Stimulated activated naive B cell treated with anti-CD40 and anti-IgM and Interleukin-4, amounts not matched to agents 10 μg/mL and 1 μg/mL and 100 μg/mL, for 72 hours (primary cell): ENCODE measurements at places on chromosomes 4 and X.

- no peak for DNase-seq
These were observed 330.2 kb downstream of the PTTG2 start for GRCh38 chr4:38290366-38290765.

- no peak for DNase-seq
These were observed 6.3 kb upstream of the HPRT1 start for GRCh38 chrX:134453631-134454030.

DNA sequence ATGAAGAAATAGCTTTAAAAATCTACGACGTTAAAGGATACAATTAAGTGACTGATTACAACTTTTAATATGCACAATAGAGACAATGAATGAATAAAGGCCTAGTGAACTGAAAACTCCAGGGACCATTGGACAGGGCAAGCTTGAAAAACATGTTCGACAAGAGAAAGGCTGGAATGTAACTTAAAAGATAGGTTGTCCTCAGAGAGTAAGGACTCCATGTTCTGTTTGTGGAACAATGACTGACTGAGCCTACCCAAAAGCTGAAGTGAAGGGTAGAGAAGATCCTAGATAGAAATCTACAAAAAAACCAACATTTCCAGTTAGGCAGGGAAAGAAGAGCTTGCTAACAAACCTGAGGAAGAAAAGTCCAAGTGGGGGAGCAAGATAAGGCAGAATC lies 173.4 kb downstream of the NR3C2 start:
- no peak for DNase-seq

DNA sequence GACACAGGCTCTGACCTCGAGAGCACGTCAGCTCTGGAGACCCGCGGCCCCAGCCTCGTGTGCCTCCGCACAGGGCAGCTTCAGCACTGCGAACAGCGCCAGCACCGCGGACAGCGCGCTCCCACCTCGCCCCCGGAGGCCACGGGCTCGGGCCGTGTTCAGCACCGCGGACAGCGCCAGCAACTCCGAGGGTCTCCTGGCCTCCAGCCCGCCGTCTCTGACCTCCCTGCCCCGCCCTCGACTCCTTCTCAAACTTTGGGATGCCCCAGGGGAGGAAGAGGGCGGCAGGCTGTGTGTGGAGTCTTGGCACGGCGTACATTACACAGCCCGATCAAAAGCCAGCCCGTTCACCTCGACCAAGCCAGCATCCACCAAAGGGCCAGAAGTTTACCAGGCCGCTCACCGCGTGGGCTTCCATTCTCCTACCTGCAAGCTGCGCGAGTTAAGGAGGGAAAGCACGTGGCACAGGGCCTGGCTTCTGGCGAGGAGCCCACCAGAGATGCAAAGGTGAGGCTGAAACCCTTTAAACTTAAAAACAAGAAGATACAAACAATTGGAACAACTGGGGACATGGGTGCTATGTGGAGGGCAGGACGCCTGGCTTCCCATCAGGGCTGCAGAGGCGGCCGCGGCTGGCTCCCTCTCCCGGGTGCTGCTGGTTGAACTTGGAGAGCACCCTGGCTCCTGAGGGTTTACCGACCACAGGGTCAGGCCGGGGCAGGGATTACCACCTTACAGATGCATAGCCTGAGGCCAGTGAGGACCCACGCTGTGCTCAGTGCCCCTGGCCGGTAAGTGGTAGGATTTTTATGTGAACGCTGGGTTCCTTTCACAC lies 4.5 kb upstream of the NKX1-1 start:
- DNase-seq: no peak

DNA sequence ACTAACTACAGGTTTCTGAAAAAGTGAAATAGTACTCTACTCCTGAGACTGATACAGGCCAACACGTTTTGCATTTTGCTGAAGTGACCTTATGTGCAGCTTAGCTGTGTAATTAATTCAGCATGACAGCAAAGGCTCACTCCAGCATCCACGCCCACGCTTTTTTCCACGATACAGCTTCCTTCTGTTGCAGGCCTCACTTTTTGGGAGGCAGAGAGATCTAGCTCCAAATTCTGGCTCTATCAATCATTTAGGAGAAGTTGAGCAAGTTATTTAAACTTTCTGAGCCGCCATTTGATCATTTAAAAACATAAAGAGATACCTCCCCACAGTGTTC lies 160.3 kb downstream of the AFAP1 start:
- DNase-seq: no peak

- no peak for DNase-seq
These were observed 135.0 kb downstream of the RBM46 start for GRCh38 chr4:154916068-154916467.

DNA sequence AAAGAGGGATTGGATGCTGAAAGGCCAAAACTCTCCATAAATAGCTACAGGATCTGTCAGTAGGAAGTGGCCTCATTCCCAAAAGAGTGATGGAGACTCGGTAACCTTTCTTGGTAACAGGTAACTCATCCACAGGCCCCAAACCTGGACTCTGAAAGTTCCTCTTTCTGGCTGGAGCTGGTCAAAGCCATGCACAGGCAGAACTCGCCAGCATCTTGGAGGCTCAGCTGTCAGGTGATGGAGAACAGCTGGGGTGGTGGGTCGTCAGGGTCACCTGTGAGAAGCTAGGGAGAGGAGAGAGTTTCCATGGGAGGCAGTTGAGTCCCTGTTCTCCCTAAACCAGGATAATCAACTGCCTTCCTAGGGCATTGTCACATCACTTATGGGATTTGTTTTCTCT lies 354.3 kb upstream of the GATB start:
- DNase-seq: no peak

DNA sequence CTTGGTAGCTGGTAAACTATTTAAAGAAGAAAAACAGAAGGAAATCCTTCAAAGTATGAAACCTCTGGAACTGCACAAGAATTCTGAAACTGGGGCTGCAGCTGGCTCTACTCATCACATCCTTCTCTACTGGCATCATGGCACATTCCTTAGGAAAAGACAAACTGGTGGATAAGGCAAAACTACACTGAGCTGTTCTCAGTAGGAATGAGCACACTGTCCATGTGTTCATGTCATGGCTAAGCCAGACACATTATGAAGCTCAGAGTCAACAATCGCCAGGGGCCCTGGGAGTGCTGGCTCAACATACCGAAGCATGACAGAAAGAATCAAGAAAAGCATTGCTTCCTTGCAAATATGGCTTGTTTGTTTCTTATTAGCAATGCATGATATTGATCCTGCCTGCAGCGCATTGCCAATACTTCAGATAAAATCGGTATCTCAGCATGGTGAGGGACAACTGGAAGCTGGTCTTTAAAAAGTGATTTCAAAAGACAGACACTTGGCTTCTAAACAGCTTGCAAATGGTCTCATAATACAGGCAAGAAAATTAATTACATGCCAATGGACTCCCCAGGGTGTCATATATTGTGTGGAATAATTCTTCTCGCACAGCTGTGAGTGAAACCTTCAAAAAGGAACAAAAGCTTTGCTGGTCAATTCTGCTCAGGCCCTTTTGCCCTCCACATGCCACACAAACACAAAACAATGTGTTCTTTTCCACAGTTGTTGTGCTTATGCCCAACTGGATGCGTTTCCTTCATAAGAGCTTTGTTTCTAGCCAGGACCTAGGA lies 300.2 kb upstream of the VCX start:
- no peak for DNase-seq

- DNase-seq: no peak
These were observed 95.1 kb downstream of the AFAP1 start for GRCh38 chr4:7844594-7844991.

DNA sequence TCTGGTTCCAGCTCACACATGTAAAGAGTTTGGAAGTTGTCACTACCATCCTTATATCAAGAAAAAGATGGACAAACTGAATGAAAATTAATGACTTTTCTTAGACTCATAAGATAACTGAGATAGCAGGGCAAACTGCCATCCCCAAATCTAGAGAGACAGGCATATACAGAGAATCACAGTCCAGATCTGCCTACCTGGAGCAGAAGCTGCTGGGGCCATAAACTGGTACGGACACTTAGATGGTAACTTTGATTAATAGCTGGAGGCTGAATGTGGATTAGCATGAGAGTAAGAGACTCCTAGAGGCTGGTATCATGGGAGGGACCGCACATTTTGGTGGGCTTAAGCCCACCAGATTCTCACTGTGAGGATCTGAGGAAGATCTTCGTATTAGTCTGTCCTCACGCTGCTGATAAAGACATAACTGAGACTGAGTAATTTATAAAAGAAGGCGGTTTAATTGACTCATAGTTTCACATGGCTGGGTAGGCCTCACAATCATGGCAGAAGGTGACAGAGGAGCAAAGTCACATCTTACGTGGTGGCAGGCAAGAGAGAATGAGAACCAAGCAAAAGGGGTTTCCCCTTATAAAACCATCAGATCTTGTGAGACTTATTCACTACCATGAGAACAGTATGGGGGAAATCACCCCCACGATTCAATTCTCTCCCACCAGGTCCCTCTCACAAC lies 10.8 kb upstream of the POLA1 start:
- DNase-seq: no peak

DNA sequence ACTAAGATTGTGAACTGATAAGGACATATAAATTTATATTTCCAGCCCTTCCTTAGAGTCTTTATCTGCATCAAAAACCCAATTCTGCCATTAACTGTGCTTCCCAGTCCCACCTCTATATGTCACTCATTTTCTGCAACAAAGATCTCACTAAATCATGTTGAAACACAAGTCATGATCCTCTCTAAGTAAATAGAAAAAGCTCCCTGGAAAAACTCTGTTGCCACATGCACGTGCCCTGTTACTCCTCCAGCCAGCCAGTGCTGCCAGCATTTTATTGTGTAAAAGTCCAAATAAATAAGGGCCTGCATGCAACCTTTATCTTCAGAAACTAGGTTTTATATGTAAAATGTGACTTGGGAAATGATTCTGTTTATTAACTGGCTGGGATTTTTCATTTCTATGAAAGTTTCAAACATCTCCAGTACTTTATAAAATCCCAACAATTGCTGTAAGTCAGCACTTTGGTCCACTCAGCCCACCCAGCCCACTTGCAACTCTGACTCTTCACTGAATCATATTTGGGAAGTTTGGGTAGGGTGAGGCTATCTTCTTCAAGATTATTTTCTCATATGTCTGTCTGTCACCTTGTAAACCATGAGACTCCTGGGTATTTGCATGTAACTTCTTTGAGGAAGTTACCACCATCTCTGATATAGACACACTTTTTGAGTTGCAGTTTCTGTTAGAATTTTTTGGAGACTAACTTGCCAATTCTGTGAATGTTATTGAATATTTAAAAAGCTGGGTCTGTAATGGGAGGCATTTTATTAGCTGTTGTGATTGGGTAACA lies 40.0 kb upstream of the SMARCA5 start:
- DNase-seq: no peak

DNA sequence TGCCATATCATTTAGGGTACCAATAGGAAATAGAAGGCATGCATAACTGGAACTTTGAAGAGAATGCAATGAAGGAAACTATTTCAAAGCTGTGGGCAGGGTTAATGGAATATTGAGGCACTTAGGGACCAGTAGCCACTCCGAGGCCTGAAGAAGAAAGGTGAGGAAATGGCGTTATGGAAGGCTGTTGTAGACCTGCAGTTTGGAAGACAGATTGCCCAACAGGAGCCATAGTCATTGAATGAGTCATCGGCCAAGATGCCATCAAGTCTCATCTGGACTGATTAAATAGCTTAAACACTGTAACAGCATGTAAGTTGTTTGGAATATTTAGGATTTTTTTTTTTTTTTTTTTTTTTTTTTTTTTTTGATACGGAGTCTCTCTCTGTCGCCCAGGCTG lies 11.6 kb downstream of the CXCL13 start:
- no peak for DNase-seq

- no peak for DNase-seq
These were observed 8.0 kb downstream of the IRAK1 start for GRCh38 chrX:154011376-154012335.

GRCh38 chr4:7717946-7718490 lies 221.6 kb downstream of the AFAP1 start:
- no peak for DNase-seq

DNA sequence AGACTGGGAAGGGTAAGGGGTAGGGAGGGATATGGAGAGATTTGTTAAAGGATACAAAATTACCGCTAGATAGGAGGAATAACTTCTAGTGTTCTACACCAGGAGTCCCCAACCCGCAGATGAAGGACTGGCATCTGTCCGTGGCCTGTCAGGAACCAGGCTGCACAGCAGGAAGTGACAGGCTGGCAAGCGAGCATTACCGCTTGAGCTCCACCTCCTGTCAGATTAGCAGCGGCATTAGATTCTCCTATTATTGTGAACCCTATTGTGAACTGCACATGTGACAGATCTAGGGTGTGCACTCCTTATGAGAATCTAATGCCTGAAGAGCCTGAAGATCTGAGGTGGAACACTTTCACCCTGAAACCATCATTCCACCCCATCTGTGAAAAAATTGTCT lies 27.9 kb upstream of the BBS7 start:
- DNase-seq: no peak

DNA sequence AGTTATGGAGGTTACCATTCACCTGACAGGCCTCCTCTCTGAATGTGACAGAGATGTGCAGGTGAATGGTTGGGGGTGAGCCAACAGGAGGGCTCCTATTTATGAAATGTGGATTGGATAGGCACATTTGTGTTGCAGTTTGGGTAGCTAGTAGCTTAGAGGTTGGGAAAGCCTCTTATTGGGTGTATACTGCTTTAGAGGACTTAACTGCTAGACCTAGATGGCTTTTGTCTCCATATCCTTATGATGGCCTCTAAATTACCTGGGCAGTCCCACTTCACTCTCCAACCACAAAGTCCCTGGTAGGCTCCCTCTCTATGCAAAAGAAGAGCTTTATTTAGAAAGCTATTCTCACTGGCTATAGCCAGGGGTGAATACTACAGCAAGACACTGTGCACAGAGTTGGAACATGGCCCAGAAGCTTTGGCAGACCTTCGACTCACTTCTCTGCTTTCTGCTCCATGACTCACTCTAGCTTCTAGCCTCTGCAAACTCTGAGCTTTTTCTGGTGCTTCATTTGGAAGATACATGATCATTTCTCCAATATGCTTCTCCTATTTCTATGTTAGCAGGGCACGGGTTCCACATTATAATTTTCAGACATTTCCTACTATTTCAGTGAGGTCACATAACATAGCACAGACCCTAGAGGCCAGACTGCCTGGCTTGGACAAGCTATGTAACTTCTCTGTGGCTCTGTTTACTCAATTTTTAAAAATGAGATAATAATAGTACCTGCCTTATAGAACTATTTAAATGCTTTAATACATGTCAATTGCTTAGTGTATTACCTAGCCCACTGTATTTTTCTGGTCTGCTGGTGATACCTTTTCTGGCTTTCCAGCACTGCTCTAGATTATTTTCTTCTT lies 6.0 kb upstream of the VGLL1 start:
- no peak for DNase-seq

DNA sequence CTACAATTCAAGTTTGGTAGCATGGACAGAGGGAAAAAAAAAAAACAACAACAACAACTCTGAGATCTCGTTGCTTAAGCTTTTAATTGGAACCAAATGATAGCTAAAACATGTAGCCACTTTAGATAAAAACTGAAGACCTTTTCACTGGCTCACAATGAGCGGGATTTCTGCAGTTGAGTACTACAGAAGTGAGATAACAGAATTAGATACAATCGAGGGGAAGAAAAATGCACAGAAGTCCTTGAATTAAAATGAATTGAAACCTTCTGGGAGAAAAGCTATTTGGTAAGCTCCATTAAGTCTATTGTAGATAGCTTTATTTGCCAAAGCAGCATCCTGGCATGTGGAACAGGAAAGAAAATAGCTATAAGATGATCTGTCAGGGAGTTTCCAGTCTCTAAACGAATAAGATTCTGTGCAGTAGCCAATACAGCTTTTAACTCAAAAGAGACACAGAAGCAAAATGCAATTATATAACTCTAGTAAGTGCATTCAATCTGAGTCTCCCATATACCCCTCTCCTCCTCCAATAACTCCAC lies 248.5 kb downstream of the ENOX2 start:
- DNase-seq: no peak

- DNase-seq: no peak
These were observed 12.6 kb downstream of the EFNB1 start for GRCh38 chrX:68841251-68842049.
